ENCODE measurements at places on chromosomes 3 and 15.
A peak's percentile ranks its signal among the peaks of the same experiment; 100 is the strongest.

- DNase-seq, result no peak
- H3K4me1 ChIP-seq, result no peaks in the 10 kb centered on the region
- H3K4me3 ChIP-seq, result no peak overlapping the region
- no peak overlapping the region for H3K27ac ChIP-seq
- H3K27me3 ChIP-seq, result no peaks in the 10 kb centered on the region
- no peaks in the 10 kb centered on the region for H3K36me3 ChIP-seq
These were observed 256.9 kb downstream of the PLCL2 start for GRCh38 chr3:17141699-17142098.

- H3K27ac ChIP-seq, result no peak overlapping the region
- peaks cover 18% of the 10 kb centered on the region for H3K4me1 ChIP-seq
- no peaks in the 10 kb centered on the region for H3K27me3 ChIP-seq
- H3K36me3 ChIP-seq, result no peaks in the 10 kb centered on the region
- no peak for DNase-seq
- no peak overlapping the region for H3K4me3 ChIP-seq
These were observed 61.7 kb downstream of the FNDC3B start for GRCh38 chr3:172101107-172101506.

DNA sequence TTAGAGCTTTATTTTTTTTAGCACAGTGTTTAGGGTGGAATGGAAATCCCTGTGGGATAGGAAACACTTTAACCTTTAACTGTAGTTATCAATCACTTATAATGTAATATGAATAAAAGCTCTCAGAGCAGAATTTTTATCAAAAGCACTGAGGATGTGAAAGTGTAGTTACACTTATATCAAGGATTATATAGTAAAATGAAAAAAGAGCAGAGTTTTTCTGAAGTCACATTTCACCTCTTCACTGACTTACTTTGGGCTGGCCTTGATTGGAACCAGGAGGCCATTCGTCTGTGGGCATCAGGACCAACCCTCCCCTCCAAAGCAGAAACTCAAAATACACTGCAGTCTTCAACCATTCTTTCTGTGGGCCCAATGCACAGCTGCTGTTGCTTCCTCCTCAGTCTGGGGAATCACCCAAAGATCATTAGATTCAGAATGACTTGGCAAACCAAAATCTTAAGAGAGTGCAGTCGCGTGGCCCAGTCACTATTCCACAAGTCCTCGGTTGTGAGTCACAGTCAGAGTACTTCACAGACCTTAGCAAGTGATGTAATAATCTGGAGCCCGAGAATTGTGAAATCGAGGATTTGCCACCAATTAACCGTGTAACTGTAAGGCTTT, 132.6 kb upstream of the COL8A1 start:
- H3K27ac ChIP-seq, result no peak overlapping the region
- H3K4me1 ChIP-seq, result no peaks in the 10 kb centered on the region
- DNase-seq, result no peak
- no peak overlapping the region for H3K4me3 ChIP-seq
- no peaks in the 10 kb centered on the region for H3K27me3 ChIP-seq

GRCh38 chr15:66821307-66821706, 119.3 kb downstream of the SMAD6 start:
- H3K27me3 ChIP-seq, result no peaks in the 10 kb centered on the region
- H3K4me3 ChIP-seq, result no peak overlapping the region
- H3K36me3 ChIP-seq, result no peaks in the 10 kb centered on the region
- DNase-seq, result no peak
- H3K4me1 ChIP-seq, result no peaks in the 10 kb centered on the region

- H3K4me3 ChIP-seq, result no peak overlapping the region
- no peaks in the 10 kb centered on the region for H3K27me3 ChIP-seq
- H3K27ac ChIP-seq, result no peak overlapping the region
- H3K4me1 ChIP-seq, result no peaks in the 10 kb centered on the region
These were observed 79.6 kb downstream of the DIPK2A start for GRCh38 chr3:144051211-144051610.

DNA sequence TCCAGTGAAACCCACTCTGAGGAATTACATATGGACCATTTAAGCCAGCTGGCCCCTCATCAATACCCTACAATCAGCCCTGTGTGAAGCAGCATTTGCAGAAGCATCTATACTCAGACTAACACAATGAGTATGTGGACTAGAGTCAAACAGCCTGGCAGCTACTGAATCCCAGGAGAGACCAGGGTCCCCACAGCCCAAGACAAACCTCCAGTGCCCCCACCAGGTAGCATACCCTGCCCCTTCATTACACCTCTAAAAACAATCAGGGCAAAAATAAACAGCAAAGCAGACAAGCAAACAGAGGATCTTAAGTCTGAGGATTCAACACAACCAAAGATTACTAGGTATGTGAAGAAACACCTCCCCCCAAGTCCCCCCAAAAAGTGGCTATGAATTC, 157.4 kb downstream of the LEKR1 start:
- H3K27me3 ChIP-seq, result no peaks in the 10 kb centered on the region
- H3K4me1 ChIP-seq, result no peaks in the 10 kb centered on the region
- DNase-seq, result no peak
- no peak overlapping the region for H3K27ac ChIP-seq
- no peak overlapping the region for H3K4me3 ChIP-seq

DNA sequence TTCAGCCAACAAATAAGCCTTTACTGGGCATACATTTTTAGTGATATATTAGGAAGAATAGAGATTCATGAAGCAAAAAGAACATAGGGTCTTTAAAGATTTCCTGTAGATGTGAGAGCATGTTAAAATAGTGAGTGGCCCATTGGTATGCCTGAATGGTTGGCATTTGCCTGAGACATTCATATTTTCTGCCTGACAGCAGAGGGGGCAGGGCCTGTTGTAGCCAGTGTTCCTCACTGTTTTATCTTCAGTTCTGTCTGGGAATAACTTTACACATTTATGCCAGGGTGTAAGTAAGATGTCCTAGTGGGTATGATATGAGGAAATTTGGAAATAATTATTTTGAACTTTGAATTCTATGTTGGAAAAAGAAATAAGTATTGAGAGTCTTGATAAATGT, 704.7 kb upstream of the ARPP21 start:
- no peaks in the 10 kb centered on the region for H3K36me3 ChIP-seq
- H3K4me3 ChIP-seq, result no peak overlapping the region
- no peaks in the 10 kb centered on the region for H3K4me1 ChIP-seq
- H3K27ac ChIP-seq, result no peak overlapping the region
- DNase-seq, result no peak

GRCh38 chr3:67461667-67462142, 192.7 kb downstream of the SUCLG2 start:
- no peaks in the 10 kb centered on the region for H3K4me1 ChIP-seq
- no peak overlapping the region for H3K27ac ChIP-seq
- H3K4me3 ChIP-seq, result no peak overlapping the region
- H3K27me3 ChIP-seq, result no peaks in the 10 kb centered on the region
- no peak for DNase-seq

DNA sequence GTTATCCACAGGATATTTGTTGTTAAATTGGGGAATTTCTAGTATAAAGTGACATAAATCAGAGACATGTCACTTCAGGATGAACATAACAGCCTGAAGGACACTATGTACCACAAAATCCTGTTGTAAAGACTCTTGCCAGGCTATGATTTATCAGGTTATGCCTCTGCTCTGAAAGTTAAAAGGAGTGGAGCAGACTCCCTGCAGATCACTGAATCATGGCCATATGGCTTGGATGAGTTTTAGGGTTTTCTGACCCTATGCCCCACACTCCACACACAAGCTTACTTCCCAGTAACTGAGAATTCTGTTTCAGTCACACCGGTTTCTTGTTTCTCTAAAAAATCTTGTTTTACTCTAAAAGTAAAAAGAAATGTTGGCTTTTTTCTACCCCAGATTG, 869.4 kb downstream of the NAALADL2 start:
- no peak for DNase-seq
- H3K27me3 ChIP-seq, result no peaks in the 10 kb centered on the region
- no peak overlapping the region for H3K27ac ChIP-seq
- H3K4me3 ChIP-seq, result no peak overlapping the region
- H3K4me1 ChIP-seq, result no peaks in the 10 kb centered on the region
- H3K36me3 ChIP-seq, result no peaks in the 10 kb centered on the region

GRCh38 chr3:31161889-31162288, 267.4 kb upstream of the GADL1 start:
- DNase-seq, result no peak
- no peaks in the 10 kb centered on the region for H3K36me3 ChIP-seq
- no peak overlapping the region for H3K4me3 ChIP-seq
- no peak overlapping the region for H3K27ac ChIP-seq
- H3K27me3 ChIP-seq, result no peaks in the 10 kb centered on the region

DNA sequence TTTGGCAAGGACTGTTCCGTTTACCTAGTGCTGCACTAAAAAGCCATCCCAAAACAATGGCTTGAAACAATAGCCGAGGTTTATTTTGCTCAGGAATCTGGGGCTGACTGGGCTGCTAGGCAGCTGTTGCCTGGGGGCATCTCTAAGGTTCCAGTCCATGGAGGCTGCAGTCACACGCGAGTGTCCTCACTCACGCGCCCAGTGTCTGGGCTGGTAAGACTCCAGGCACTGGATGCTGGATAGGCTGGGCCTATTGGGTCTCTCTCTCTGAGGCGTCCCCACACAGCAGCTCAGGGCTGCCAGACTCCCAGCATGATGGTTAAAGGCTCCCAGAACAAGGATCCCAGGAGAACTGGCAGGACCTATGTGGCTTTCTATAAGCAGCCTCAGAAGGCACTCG, 34.2 kb downstream of the ALS2CL start:
- no peaks in the 10 kb centered on the region for H3K27me3 ChIP-seq
- H3K36me3 ChIP-seq, result no peaks in the 10 kb centered on the region
- H3K4me3 ChIP-seq, result no peak overlapping the region
- H3K4me1 ChIP-seq, result no peaks in the 10 kb centered on the region
- no peak overlapping the region for H3K27ac ChIP-seq

GRCh38 chr3:147298511-147298982, 107.8 kb downstream of the ZIC4 start:
- H3K4me1 ChIP-seq, result no peaks in the 10 kb centered on the region
- H3K27me3 ChIP-seq, result no peaks in the 10 kb centered on the region
- no peak overlapping the region for H3K4me3 ChIP-seq
- no peak overlapping the region for H3K27ac ChIP-seq
- H3K36me3 ChIP-seq, result no peaks in the 10 kb centered on the region
- DNase-seq, result no peak

DNA sequence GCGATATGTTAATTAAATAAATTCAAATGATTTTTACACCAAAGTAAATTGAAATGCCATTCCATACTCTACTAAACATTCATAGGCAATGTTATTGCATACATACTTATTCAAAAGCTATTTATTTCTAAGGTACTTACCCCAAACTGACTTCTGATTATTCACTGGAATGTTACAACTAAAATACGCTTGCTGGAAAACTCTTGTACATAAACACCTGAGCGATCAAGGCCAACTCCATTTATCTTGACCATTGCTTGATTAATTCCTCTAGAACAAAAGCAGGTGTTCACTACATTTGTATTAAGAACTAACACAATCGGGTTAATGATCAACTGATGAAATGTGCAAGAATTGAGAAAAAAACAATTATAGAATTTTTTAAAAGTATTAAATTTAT, at the start of gene SERPINI2:
Gene SERPINI2 (minus strand): TSS at position 180 of the 400 bp plus-strand sequence. CDS start 2,208 bp downstream, outside the sequence.
- no peak for DNase-seq
- H3K36me3 ChIP-seq, result no peaks in the 10 kb centered on the region
- no peaks in the 10 kb centered on the region for H3K27me3 ChIP-seq
- no peaks in the 10 kb centered on the region for H3K4me1 ChIP-seq
- H3K4me3 ChIP-seq, result no peak within 1 kb of the TSS

GRCh38 chr3:76685858-76686257, 354.0 kb upstream of the ROBO2 start:
- no peak overlapping the region for H3K27ac ChIP-seq
- no peaks in the 10 kb centered on the region for H3K27me3 ChIP-seq
- no peak for DNase-seq
- H3K4me3 ChIP-seq, result no peak overlapping the region
- no peaks in the 10 kb centered on the region for H3K4me1 ChIP-seq
- H3K36me3 ChIP-seq, result no peaks in the 10 kb centered on the region

GRCh38 chr3:32482693-32483092, 20.0 kb downstream of the CMTM6 start:
- no peak overlapping the region for H3K4me3 ChIP-seq
- no peak overlapping the region for H3K27ac ChIP-seq
- no peaks in the 10 kb centered on the region for H3K4me1 ChIP-seq
- DNase-seq, result no peak
- H3K36me3 ChIP-seq, result peaks cover 65% of the 10 kb centered on the region

GRCh38 chr3:2543247-2543646, 444.6 kb downstream of the CNTN4 start:
- no peak overlapping the region for H3K4me3 ChIP-seq
- H3K27ac ChIP-seq, result no peak overlapping the region
- no peaks in the 10 kb centered on the region for H3K4me1 ChIP-seq
- no peak for DNase-seq
- H3K27me3 ChIP-seq, result no peaks in the 10 kb centered on the region
- H3K36me3 ChIP-seq, result no peaks in the 10 kb centered on the region

DNA sequence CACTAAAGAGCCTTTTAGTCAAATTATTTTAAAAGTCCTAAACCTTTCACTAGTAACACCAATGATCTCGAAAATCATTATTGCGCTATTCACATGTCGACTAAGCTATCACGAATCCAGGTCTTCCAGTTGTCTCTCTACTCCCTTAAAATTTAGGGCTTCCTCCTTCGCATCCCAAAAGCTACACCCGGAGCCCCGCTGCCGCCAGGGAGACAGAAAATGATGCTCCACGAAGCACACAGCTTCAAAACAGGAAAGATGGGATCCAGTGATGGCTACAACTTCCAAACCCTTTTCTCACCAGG, 253 bp downstream of the IFT80 start:
- peak overlapping the region; percentile 89 for H3K4me3 ChIP-seq
- H3K36me3 ChIP-seq, result no peaks in the 10 kb centered on the region
- DNase-seq, result no peak
- peaks cover 22% of the 10 kb centered on the region for H3K4me1 ChIP-seq

GRCh38 chr3:7254251-7254650, 393.3 kb downstream of the GRM7 start:
- no peaks in the 10 kb centered on the region for H3K27me3 ChIP-seq
- no peak overlapping the region for H3K27ac ChIP-seq
- no peak for DNase-seq
- no peaks in the 10 kb centered on the region for H3K4me1 ChIP-seq

DNA sequence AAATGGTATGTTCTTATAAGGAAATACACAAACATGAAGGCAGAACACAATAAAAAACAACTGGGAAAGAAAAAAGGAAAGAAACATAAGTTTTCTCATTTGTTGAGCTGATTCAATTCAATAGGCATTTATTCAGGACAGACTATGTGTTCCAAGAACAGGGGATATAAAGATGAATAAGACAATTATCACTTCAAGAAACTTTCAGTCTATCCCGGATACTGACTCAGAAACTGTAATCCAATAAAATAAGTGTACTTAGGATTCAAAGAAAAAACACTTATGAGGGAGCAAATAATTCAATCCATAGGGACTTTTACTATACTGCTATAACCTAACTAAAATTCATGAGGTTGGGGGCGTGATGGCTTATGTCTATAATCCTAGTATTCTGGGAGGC, 3.5 kb upstream of the POPDC2 start:
- H3K27ac ChIP-seq, result no peak overlapping the region
- no peaks in the 10 kb centered on the region for H3K4me1 ChIP-seq
- DNase-seq, result no peak
- no peaks in the 10 kb centered on the region for H3K27me3 ChIP-seq
